ENCODE measurements at places on chromosomes 11 and 22.

DNA sequence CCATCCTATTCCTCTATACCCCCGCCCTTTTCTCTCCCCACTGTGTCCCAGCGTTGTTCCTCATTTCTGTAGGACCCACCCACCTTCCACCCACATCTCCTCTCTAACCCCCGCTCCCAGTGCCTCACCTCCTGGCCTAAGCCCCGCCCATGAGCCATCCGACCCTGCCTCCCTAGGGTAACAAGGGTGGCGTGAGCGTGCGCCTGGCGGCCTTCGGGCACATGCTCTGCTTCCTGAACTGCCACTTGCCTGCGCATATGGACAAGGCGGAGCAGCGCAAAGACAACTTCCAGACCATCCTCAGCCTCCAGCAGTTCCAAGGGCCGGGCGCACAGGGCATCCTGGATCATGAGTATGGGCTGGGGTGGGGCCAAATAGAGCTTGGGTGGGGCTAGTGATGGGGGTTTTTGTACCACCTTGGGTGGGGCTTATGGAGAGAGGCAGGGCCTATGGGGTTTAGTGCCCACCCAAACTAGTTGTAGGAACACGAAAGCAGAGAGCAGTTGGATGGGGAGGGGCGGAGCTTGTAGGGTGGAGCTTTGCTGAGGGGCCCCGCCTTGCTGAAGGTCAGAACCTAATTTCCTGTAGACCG is 4.5 kb downstream of the INPP5J start:
- DNase-seq = no peak

- peak; percentile 88 for DNase-seq
These were observed 44.6 kb upstream of the PPARA start for GRCh38 chr22:46105494-46106278.

GRCh38 chr22:40137132-40137531 is 40.6 kb upstream of the TNRC6B start:
- no peak for DNase-seq

- DNase-seq = no peak
These were observed 136.4 kb downstream of the BRD1 start for GRCh38 chr22:49691256-49691655.

- peak; percentile 80 for DNase-seq
These were observed 17.0 kb downstream of the ATXN10 start for GRCh38 chr22:45688600-45689080.

- DNase-seq = no peak
These were observed 1.8 kb upstream of the PKNOX2 start for GRCh38 chr11:125162743-125163142.

DNA sequence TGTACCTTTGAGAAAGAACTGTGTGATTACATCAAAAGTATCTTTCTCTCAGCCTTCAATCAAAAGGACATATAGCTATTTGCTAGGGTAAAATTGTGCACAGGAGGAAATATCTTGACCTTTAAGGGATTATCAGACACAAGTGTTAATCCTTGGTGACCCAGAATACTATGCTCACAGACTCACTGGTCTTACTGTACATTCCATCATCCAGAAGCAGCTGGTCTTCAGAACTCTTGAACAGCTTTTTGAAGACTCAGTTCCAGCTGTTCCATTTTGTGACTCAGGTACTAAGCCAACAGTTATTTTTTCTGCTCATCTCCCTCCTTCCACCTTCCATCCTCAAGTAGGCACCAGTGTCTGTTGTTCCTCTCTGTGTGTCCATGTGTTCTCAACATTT is 19.8 kb downstream of the ZBED5 start:
- DNase-seq = no peak

DNA sequence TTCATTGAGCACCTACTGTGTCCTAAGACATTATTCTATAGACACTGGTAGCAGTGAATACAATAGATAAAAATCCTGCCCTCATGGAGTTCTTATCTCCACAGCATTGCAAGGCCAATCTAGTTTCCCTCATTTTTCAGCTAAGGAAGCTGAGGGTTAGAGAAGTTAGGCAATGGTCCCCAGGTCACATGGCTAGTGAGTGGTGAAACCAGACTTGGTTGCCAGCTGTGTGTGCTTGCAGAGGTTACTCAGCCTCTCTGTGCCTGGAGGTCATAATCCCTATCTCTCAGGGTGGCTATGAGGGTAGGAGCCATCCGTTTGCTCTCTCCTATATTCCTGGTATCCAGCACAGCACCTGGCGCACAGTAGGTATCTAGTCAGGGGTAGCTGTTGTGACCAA is 147.7 kb upstream of the SEZ6L start:
- DNase-seq = no peak

DNA sequence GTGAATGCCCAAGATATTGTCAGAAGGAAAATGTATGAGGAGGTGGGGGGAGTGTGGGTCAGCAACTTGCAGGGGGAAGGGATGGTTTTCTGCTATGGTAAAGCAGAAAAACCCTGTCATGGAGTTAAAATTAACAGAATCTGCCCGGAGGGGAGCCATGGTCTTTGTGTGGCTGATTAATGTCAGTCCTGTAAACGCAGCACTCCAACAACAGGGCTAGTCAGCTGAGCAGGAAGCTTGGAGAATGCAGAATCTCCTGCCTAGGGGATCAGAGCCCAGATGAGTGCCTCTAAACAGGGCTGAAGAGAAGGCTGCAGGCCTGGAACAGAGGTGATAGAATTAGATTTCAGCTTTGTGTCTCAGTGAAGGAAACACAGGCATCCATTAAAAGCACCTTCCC is 140.9 kb upstream of the MTNR1B start:
- no peak for DNase-seq

GRCh38 chr22:33389936-33390335 is 331.8 kb upstream of the SYN3 start:
- no peak for DNase-seq

DNA sequence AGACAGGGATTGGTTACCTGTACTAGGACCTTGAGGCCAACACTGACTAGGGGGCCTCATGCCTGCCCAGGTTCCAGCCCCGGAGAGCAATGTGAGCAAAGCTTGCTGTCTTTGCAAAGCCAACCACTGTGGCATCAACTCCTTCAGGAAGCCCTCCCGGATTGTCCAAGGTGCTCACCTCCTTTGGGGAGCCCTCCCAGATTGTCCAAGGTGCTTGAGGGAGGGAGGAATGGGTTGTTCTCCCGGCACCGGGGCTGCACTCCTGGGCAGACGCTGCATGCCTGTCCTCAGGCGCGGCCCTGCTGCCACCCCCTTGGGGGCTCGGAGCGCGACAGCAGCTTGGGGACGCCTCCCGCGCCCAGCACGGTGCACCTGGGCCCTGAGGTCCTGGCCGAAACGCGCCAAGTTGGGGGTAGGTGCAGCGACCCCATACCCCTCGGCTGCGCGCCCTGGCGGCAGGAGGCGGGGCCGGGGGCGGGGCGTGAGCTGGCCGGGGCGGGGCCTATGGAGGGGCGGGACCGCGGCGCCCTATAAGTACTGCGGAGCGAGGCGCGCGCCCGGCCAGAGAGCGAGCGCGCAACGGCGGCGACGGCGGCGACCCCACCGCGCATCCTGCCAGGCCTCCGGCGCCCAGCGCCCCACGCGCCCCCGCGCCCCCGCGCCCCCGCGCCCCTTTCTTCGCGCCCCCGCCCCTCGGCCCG is at the start of gene CD81:
Gene CD81, plus strand, starts transcription at position 560 of the 701 bp plus-strand sequence. CDS start 240 bp downstream, outside the sequence.
- DNase-seq = no peak

GRCh38 chr11:93984196-93984567 is 37.0 kb upstream of the HEPHL1 start:
- no peak for DNase-seq

DNA sequence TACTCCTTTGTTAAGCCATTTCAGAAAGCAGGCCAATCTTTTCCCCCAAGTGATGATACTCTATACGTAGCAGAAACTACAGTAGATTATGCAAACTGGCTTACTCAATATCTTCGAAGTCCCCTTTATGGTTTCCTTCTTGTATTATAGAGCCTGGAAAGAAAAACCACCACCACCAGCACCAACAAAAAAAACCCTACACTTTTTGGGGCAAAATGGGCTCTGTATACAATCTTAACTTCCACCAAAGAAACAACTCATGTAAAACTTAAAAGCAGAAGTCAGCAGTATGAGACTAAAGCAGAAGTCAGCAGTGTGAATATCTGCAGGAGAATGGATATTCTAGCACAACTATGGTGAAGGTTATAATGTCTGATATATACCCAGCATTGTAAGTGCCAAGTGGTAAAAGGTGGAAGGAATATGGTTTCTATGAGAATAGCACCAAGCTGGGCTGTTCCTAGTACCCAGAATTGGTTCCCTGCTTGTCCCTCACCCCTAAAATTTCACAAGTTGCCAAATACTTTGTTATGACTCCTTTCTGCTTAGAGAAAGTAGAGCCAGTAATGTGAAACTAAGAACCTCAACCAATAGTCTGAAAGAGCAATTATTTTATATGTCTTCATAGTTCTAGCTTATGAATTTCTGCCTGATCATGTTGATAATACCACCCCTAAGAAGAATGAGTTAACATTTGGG is 252.1 kb downstream of the SBF2 start:
- no peak for DNase-seq

DNA sequence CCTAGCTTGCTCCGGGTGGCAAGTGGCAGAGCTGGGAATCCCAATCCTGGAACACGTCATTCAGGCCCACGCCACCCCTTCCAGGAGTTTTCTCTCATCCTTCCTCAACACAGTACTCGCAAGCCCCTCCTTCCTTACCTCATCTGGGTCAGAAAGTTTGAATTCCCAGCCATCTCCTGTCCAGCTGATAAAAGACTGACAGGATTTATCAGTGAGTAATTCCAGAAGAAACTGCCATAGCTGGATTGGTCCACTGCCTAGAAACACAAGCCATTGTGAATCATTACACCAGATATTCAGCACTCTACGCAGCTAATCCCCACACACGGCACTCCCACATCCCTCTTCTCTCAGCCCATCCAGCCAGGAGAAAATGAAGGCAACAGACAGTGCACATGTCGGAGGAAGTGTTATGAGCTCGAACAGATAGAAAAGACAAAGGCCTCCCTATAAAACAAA is 124.0 kb downstream of the ETS1 start:
- no peak for DNase-seq

GRCh38 chr11:120219938-120220746 is 9.3 kb downstream of the OAF start:
- no peak for DNase-seq

- DNase-seq = no peak
These were observed 6.2 kb downstream of the MRGPRD start for GRCh38 chr11:68974421-68975194.

DNA sequence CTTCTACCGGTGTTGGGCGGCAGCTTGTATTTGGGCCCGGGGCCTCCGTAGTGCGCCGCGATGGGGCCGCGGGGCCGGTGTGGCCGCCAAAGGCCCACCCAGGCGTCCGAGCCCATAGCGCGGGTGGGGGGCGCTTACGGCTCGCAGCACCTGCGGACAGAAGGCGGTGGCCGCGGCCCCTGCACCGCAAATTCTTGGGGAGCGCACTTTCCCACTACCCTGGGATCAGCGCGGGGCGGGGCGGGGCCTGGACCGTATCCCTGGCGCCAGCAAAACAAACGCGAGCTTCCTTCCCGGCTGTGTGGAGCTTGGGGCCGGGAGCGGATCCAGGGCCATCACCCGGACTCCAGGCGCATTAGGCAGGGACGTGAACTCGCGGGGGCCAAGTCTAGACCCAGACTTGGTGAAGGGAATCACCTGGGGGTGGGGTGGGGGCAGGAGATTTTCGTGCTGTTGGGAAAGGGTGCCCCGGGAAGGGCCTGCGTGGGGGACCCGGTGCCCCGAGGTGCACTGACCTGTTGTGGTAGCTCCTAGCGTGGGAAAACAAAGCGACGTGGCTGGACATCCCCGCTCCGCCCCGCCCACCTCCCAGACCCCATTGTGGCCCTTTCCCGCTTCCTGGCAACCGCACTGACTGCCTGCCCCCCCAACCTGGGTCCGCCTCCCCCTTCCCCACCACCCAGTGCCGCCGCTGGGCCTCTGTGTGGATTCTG is 2.3 kb upstream of the TYMP start:
- peak; percentile 71 for DNase-seq

- DNase-seq = no peak
These were observed 110.0 kb upstream of the GAL start for GRCh38 chr11:68574308-68574707.

GRCh38 chr11:120662071-120662676 is 150.6 kb downstream of the GRIK4 start:
- no peak for DNase-seq

GRCh38 chr11:71305041-71305440 is 52.7 kb upstream of the SHANK2 start:
- peak; percentile 14 for DNase-seq

DNA sequence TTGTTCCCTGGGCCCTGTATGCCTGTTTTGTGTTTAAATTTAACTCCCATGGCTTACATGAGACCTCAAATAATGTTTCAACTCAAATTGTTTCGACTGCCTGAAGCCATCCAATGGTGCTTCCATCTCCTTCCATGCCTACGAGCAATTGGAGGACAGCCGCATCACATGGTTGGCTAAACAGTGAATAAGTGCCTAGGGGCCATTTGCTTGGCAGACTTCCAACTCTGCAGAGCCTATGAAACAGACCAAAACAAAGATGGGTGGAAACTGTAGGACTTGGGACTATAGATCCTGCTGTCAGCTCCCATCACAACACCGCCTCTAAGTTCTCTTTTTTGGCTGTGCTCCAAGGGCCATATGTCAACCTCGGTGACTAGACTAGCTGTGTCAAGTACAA is 84.1 kb downstream of the PARVA start:
- no peak for DNase-seq

- peak; percentile 82 for DNase-seq
These were observed 31.1 kb downstream of the DKK3 start for GRCh38 chr11:11977206-11977938.

- DNase-seq = no peak
These were observed 1122.8 kb upstream of the CCDC90B start for GRCh38 chr11:84408946-84409411.

Data from RWPE2 (cell line).